Activated naive CD8-positive, alpha-beta T cell treated with anti-CD3 and anti-CD28 coated beads, Interleukin-2, amount 50 U/mL, for 16 hours (primary cell): ENCODE measurements at places on chromosomes 1 and 21.

GRCh38 chr1:198064181-198064580 lies 92.6 kb upstream of the NEK7 start:
- DNase-seq = no peak

- no peak for DNase-seq
Measured at GRCh38 chr1:94045465-94046056, 75.4 kb downstream of the ABCA4 start.

DNA sequence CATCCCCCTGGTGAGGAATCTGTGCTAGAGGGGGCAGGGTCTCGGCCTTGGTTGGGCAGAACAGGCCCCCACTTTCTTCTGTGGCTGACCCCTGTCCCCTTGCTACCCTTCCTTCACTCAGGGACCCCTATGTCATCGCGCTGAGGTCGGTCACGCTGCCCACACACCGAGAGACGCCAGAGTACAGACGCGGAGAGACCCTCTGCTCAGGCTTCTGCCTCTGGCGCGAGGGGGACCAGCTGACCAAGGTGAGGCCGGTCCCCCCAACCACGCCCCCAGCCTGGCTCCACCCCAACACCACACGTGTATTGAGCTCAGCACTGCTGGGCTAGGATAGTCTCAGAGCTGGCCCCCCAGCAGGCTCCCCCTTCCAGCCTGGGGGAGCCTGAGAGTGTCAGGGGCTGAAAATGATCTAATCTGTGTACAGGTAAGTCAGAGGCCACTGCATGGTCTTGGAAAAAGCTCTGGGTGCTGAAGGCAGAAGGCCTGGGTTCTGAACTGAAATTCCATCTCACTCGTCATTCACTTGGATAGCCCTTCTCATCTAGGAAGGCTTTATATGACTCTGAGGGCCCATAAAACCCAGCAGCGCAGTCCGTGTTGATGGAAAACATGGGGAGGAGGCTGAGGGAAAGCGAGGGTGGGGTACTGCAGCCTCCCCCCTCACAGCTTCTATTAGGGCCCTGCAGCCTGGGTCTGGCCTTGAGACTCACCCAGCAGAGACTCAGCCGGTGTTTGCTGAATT lies 15.3 kb downstream of the FAM151A start:
- DNase-seq = no peak

GRCh38 chr1:112618114-112618720 lies 724 bp downstream of the ST7L start:
- DNase-seq = no peak

- no peak for DNase-seq
Measured at GRCh38 chr1:51535006-51535592, 16.0 kb upstream of the EPS15 start.
